ENCODE measurements at places on chromosomes 5 and 9.

- DNase-seq = no peak
Observed at GRCh38 chr9:99760421-99760820, 61.3 kb upstream of the NR4A3 start.

DNA sequence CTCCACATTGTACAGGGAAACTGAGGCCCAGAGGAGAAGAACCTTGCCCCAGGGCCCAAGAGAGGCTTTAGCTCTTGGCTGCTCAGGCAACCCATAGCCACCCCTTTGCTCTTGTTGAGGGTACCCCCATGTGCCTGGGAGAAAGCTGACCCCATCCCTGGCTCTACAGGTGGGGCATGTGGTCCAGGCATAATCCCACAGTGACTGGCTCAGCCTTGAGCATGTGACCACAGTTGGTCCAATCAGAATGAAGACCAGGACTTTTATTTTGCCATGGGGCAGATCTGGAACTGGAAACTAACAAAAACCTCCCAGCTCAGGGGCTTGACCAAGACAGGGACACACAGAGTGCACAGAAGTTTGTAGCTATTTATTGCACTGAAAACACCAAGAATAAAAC is 29.3 kb downstream of the SLC6A7 start:
- DNase-seq = no peak

DNA sequence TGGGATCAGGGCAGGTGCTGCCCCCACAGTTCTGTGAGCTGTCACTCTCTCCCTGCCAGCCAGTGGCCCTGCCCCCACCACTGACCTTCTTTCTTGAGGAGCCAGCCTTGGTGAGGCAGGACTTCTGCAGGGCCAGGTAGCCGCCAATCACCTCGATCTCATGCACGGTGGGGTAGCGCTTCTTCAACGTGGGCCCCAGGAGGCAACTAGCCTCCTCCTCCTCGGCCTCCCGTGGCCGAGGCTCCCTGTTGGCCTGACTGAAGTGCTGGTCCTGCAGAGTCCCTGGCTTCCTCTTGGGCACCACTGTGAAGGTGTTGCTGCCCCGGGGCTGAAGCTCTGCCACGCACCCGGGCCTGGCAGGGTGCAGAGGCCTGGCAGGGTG is 1.6 kb downstream of the TPRN start:
- no peak for DNase-seq

DNA sequence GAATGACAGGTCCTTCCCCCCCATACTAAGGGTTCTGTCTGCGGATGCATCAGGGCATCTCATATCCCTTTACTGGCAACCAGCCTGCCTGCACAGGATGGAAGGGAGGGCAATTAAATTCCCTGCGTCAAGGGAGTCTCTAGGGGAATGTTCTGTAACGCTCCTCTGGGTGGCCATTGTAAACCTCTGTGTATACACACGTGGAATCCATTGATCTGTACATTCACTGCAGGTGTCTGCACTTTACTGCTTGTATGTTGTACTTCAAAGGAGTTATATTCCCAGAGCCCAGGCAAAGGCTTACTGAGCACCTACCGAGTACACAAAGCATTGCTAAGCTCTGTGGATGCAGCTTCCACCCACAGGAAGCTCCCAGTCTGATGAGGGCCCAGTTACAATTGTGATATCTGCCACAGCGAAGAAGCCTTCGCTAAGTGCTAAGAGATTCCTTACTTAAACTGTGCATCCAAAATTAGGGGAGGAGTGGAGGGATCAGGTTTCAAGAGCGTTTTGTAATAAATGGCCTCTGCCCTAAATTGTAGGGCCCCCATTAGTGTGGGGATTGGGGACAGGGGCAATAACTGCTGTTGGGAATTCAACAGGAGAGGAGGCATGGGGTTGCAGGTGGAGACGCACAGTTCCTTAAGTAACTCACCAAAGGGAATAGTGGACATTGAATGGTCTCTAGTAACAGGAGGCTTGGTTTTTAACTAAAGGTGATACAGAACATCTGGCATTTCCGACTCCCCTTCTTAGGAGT is 1.5 kb upstream of the RETREG1 start:
- DNase-seq = no peak

DNA sequence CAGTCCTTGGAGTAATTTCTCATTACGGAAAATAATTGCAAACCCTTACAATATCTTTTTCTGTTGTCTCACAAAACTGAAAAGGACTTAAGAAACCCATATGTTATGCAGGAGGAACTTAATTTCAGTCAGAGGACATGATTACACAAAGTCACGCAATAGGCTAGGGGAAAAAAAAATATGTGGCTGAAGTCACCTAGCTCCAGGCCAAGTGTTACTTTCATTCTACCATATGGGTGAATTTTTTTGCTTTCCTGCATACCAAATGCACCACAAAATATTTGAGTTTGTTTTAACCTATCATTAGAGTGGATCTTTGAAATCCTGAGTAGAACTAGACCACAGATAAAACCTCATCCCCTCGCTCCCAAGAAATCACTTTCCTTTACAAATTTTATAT is 523.5 kb downstream of the CAAP1 start:
- DNase-seq = no peak

- no peak for DNase-seq
Observed at GRCh38 chr5:33848554-33848953, 43.2 kb downstream of the ADAMTS12 start.

GRCh38 chr5:132257131-132258101 is at the start of gene PDLIM4:
Gene PDLIM4 (plus strand): TSS chr5:132257696. CDS start chr5:132257735, 39 bp downstream.
- no peak for DNase-seq

GRCh38 chr5:56766926-56767325 is 48.4 kb upstream of the MAP3K1 start:
- no peak for DNase-seq

DNA sequence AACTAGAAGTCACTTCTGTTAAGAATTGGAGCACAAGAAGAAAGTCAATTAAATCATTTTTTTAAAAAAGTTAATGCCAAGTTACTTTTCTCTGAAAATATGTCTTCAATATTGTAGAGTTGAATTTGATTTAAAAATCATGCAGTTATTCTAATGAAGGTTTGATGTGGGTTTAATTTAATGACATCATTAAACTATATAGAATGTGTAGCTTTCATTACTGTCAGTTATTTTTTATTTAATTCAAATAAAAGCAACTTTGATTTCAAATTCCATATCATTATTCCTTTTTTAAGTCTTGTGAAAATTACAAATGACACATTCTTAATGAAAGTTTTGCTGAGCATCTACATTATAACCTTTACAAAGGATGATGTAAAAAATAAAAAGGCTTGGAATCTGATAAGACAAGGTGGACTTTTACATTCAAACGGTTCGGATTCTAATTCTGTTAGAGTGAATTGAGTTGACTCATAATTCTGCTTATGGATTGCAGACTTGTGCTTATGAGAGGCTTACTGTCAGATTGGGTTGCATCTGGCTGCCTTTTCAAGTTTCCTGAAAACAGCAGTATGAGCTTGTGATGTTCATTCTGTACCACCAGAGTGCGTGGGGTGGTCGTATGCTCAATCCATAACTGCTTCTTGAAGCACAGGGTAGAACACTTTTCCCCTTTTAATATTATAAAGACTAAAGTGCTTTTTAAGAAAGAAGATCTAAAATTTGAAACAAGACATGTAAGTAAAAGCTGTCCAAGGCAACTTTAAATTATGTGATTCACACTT is 253.0 kb upstream of the ARRDC3 start:
- no peak for DNase-seq

DNA sequence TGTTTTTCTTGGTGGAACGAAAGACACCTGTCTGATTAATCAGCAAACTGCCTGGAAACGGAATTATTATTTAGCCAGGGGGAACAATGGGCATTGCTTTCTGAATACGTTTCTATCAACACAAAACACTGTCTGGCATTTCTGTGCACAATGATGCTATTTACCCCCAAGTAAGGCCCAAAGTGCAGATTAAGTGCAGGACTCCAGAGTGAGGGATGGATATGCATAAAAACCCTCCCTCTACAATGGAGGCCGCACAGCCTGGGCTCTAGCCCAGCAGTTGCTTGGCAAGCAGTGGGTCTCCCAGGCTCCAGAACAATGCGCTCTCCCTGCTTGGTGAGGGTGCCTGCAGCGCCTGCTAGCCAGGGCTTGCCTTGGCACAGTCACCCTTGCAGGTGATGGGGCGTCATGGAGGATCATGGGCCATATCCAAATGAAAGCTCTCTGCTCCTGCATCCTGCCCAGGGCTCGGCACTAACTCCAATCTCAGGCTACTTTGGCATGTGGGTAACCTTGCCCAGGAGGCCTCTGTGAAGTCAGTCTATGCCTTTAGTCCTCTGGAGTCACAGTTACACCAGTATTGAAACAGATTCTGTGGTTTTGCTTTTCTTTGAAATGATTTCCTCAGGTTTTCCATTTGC is 11.5 kb upstream of the SPATA24 start:
- DNase-seq = no peak

DNA sequence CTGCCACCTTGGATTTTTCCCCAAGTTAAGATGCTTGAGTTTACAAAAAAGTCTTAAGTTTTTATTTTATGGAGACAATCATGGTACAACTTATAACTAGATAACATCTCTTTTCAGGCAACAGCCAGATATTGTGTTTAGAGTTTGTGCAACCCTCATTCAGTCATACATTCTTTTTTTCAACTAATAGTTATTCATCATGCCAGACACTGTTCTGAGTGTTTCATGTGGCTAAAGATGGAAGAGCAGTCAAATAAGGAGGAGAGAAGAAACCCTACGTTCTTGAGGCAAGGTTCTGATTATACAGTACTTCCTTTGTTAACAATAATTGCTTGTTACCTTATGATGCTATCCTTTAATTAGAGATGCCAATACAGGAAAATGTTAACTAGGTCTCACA is 42.1 kb upstream of the ZNF462 start:
- DNase-seq = no peak

- DNase-seq = no peak
Observed at GRCh38 chr5:156475182-156476157, 148.5 kb downstream of the SGCD start.

DNA sequence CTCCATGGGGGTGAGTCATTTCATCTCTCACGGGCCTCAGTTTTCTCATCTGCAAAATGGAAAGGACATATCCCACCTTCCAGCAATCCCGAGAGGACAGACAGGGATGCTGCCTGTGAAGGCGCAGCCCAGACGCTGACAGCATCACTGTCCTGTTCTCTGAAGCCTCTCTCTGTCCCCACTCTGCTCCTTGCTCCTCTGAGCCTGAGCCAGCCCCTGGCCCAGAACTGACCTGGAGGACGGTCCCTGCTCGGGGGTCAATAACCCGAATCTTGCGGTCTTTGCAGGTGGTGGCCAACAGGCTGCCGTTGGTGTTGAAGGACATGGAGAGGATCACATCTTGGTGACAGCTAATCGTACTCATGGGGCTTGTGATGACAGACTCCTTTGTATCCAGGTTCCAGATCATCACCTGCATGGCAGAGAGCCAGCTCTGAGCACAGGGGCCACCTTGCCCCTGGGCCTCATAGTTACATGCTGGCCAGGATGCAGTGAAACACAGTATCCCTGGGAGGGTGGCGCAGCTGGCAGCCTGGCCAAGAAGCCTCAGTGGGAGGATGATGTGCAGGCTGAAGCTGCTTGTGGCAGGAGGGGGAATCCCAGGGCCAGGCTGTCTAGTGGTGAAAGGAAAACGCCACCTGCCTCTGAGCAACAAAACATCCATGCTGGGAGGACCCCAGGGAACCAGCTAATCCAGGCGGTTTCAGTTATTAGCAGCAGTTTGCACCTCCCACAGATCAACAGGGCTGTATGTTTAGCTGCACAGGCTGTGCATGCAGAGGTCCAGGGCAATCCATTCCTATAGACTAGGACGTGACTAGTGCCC is 14.0 kb upstream of the TRIM14 start:
- DNase-seq = no peak

DNA sequence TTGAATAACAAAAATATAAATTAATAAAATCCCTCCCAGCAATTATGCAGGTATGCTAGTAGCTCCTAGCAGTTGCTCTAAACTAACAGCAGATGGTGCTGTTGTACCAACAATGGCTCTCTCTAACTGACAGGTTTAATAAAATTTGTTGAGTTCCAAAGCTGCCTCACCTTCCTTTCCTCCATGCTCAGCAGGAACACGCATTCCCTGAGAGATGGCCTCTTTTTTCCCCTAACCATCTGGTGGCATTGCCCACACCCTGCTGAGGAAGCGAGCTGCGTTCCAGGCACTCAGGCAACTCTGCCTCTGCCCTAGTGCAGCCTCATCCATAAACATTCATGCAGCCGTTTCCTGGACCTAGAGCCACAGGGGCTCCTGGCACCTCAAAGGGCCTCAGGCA is 106.2 kb downstream of the KLHL3 start:
- peak; percentile 19 for DNase-seq

- no peak for DNase-seq
Observed at GRCh38 chr9:22117511-22118384, 108.6 kb upstream of the CDKN2B start.

DNA sequence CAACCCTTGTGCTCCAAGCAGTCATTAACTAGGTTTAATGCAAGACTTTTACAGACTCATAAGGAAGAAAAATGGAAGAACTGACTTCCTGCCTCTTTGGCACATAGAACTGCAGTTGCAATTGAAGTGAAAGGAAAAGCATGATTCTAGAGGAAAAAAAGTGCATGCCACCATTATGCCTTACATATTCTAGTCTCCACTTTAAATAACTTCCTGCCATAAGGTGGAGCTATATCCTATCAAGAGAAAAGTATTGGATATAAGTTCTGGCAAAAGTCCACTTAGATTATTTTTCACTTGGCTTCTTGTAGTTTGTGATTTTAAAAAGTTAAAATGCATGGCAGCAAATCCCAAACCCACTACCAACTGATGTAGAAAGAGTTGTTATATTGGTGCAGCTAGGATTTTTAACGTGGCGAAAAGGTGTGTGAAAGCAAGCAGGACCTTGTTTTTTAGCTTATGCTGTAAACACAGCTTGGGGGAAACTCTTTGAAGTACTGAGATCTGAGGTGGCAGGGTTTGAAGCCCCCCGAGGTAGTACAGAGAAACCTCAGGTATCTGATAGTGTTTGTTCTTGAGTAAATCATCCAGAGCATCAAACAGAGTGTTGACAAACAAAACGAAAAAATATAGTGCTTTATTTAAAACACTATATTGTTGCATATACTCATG is 117.9 kb downstream of the ANXA1 start:
- DNase-seq = peak; percentile 1

GRCh38 chr9:86045654-86046053 is 53.7 kb downstream of the GOLM1 start:
- DNase-seq = no peak

GRCh38 chr9:113205861-113206260 is 15.2 kb downstream of the FKBP15 start:
- DNase-seq = no peak

GRCh38 chr9:99169086-99169485 is 52.7 kb downstream of the ALG2 start:
- DNase-seq = no peak

DNA sequence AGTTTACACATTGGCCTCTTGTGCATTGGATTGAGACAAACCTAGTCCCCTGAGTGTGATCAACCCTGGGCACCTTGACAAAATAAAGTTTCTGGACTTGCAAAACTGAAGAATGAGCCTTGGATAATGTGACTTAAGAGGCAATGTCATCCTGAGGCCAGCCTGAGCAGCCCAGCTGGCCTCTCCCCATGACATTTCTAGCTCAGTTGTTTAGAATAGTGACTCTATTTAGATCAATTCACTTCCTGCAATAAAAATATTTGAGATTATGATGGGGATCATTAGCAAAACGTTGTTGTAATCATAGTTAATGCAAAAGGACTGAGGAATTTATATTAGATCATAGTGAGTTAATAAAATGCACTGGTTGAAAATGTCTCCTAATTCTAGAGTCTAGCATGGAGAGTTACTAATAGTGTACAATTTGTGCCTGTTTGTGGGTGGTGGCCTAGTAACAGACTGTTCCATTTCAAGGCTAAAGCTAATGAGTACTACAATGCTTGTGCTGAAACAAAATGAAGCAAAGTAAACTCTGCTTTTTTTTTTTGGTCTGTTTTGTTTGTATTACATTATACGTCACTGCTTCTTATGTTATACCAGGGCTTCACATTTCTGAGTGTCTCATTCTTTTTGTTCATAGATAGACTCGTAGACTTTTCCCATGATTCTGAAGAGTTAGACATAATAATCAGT is 10.9 kb upstream of the RHOBTB3 start:
- no peak for DNase-seq
